T-helper 2 cell (primary cell): ENCODE measurements at places on chromosomes 2 and 18.
A peak's percentile ranks its signal among the peaks of the same experiment; 100 is the strongest.

DNA sequence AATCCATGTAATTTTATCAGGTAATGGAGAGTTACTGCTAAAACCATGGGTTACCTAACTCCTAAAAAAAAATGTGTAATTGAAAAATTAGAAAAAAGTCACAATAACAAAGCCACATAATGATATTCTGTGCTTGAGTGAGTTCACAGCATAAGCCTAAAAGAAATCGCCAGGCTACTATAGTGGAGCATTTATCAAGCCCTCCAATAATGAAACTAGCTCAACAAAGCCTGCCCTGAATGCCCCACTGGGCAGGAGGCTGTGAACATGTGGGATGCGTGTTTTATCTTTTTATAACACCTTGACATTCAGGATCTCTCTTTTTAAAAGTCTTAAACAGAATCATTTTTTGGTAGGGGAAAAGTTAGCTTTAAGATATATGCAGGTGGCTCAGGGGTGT, 86.3 kb downstream of the KCTD18 start:
- no peak for DNase-seq

DNA sequence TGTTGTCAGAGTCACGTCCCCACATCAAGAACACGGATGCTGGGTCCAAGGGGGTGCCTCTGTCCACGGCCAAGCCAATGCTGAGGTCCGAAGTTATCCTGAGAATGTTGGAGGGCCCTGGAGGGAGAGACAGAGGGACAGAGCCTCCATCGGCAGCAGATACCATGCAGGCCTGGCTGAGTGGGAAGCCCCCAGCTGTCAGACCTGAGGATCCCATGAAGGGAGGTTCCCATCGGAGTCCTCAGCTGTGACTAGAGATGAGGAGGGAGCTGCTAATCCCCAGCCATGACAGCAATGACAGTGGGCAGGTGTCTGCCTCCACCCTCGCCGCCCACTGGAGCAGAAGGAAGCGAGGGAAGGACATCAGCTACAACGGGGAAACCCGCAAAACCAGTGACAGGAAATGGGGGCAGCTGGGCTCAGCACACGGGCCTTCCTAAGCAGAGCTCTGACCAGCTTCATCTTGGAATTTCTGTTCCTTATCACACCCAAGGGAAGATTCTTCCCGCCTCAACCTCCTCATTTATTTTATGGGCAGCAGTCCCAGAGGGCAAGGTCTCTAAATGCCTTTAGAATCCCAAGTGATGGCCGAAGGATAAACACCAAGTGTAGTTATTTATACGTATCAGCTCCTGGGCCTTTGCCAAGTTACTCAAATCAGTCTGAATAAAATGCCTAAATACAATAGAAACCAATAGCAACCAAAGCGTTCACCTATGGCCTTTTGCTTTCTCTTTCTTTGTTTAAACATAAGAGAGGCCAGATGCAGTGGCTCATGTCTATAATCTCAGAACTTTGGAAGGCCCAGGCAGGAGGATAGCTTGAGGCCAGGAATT, 32.2 kb downstream of the FAM178B start:
- DNase-seq, result peak; percentile 76

- no peak for DNase-seq
Measured at GRCh38 chr18:74430806-74431571, 26.1 kb downstream of the DIPK1C start.

GRCh38 chr2:75621228-75621627, 25.4 kb upstream of the MRPL19 start:
- DNase-seq, result no peak

DNA sequence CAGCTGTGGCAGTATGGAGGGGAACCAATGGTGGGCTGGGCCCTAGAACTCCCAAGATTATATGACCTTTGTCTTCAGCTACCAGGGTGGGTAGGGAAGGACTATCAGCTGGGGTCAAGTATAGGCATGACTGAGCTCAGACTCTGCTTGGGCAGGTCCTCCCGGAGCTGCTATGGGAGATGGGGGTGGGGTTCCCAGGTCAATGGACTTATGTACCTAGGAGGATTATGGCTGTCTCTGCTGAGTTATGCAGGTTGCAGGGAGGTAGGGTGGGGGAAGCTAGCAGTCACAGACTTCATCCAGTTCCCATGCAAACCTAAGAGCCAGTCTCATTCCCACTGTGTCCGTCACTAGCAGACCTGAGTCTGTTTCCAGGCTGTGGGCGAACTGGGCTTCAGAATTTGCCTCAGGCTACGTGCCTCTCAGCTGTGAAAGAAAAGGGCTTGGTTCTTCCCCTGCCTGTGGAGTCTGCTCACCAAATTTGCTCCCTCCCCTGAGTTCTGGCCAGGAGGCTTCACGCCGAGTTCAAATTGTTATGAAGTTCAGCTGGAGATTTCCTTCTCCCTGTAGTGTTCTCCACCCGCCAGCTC, 985.8 kb upstream of the NRXN1 start:
- DNase-seq, result no peak

DNA sequence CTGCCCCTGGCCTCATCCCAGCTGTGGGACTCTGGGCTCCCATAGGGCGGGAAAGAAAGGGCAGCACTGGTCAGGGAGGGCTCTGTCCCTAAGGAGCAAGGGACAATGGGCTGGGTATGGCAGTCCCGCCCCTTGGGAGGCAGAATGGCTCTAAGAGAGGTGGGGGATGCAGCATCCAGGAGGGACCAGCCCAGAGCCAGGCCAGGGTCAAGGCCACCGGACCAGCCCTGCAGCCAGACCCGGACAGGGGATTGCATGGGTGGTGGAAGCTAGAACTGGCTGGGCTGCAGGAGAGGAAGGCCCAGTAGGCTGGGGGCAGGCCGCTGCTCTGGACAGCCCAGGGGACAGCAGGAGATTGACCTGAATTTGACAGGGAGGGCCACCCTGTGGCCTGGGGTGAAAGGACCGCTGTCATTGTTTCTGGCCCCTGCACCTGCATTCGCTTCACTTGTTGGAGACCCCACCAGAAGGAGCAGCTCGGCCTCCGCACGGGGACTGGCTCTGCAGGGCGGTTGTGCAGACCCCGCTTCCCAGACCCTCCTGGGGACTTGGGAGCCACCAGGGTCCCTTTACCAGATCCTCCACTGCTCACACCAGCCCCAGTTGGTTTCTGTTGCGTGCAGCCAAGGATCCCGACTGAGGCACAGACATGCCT, 14.6 kb downstream of the RAMP1 start:
- DNase-seq, result no peak

- DNase-seq, result no peak
Measured at GRCh38 chr2:109482361-109482861, 131.4 kb downstream of the SEPTIN10 start.

DNA sequence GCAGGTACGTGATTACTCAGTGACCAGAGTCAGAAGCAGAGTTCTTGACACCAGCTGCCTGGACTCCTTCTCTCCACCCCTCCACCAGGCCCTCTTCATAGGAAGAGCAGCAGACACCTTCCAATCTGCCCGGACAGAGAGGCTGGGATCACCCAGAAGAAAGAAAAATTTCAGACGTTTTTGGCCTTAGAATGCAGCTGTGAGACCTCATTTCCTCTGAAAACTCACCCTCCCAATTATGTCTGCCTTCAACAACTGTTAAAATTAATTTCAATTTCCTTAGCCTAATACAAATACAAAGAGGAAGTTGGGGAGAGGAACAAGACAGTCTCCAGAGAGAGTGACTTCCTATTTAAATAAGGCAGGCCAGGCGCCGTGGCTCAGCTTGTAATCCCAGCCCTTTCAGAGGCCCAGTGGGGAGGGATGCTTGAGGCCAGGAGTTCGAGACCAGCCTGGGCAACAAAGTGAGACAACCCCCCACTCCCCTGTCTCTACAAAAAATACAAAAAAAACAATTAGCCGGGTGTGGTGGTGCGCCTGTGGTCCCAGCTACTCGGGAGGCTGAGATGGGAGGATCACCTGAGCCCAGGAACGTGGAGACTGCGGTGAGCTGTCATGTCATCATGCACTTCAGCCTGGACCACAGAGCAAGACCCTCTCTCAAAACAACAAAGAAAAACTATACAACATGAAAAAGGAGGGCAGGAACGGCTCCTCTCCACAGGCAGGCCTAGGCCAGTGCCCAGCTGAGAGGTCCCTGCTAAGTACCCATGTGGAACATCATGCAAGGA, 1.6 kb downstream of the SLC66A2 start:
- DNase-seq, result no peak

- DNase-seq, result no peak
Measured at GRCh38 chr18:12336171-12336613, 28.2 kb downstream of the TUBB6 start.

- DNase-seq, result no peak
Measured at GRCh38 chr18:40055262-40055661, 1899.8 kb upstream of the PIK3C3 start.

DNA sequence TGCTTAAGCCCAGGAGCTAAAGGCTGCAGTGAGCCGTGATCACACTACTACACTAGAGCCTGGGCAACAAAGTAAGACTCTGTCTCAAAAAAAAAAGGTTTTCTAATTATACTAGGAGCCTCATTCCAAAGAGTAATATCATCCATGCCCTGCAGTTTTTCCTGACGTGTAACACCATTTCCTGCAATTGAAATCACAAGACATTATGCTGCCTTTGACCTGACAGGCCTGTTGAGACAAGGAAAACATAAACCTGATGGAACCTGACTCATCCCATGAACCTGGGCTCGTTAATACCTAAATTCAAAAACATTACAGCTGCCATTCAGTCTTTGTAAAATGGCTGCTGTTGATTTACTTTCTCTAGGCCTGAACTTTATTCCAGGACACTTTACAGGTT, 58.7 kb upstream of the PEX13 start:
- DNase-seq, result no peak
